ENCODE measurements at places on chromosomes 3 and 15.

- no peak for DNase-seq
These were observed 45.8 kb upstream of the SEC13 start for GRCh38 chr3:10366651-10367101.

- DNase-seq = peak; percentile 7
These were observed 787 bp upstream of the SLMAP start for GRCh38 chr3:57755368-57755675.

- no peak for DNase-seq
These were observed 152.5 kb downstream of the ADAMTS17 start for GRCh38 chr15:100189319-100189718.

GRCh38 chr15:100940767-100941379, 21.7 kb downstream of the LRRK1 start:
- no peak for DNase-seq

DNA sequence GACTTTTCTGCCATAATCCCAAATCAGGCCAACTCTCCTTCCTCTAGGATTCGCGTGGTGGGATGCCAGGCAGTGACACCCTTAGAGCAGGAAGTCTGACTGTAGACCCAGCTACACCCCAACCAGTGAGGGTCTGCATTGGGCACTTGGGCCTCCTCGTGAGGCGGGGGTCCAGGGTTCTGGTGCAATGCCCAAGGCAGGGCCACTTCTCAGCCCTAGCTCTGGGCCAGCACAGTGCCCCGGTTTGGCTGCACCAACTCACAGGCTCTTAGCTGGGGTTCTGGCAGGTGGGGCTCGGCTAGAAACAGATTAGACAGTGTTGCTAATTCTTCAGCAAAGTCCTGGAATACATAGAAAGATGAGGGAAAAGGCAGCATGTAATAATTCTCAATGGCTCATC, 12.7 kb downstream of the CDAN1 start:
- no peak for DNase-seq

DNA sequence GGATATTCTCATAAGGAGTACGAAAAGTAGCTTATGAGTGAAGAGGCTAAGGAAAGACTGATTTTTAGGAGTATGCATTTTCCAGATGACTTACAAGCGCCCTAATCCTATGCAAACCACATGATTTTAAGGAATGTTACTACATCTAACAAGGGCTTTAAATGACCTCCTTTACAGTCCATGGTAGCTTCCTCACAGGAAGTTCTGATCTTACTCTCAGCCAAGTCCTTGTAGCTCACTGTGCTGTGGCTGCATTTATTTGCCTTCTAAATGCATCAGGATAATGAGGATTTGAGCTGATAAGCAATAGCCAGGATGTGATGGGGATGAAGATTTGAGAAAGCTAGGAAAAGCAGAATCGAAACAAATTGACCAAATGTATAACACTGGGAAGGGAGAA, 896.0 kb downstream of the MCTP2 start:
- DNase-seq = no peak

GRCh38 chr3:100994809-100995208, 1.6 kb upstream of the ABI3BP start:
- DNase-seq = no peak

DNA sequence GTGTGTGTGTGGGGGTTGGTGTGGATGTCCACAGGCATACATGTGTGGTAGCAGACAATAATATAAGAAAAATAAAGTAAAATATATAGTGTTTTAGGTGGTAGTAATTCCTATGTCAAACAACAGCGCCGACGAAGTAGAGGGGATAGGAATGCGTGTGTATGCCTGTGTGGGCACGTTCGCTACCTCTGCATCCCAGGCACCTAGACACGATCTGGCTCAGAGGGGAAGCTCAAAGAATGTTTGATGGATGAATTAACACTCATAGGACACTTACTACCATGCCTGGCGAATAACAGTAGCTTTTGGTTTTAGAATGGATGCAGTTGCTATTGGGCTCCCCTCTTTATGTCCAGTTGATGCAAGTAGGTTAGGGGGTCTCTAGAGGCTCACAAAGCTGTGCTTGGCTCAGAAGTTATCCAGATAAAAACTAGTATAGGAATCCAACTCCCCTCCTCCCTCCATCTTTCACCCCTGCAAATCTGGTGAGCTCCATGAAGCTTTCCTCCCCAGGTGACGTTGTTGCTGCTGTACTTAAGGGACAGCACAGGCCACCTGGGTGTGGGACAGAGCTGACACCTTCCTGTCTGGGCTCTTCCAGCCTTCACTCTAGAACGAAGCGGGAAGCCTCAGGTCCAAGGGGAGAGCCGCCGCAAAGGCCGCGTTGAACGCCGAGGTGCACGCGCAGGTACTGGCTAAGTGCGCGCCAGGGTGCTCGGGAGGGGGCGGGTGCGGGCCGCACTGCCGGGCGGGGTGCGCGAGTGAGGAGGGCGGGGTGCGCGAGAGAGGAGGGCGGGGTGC, 192.6 kb upstream of the LYSMD4 start:
- peak; percentile 48 for DNase-seq

DNA sequence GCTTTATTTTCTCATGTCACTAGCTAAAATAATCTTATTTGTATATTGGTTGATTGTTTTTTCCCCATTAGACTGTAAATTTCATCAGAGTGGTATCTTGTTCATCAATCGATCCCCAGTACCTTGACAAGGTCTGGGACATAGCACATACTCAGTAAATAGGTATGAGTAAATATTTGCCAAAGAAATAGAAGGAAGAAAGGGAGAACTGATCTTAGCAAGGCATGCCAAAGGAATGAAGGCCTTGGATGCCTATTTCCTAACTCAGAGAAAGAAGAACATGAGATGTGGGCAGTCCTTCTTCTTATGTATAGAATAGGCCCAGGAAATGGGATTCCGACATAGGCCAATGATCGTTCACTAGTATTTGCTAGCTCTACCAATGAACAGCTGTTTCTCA, 54.7 kb downstream of the ISL2 start:
- DNase-seq = no peak

DNA sequence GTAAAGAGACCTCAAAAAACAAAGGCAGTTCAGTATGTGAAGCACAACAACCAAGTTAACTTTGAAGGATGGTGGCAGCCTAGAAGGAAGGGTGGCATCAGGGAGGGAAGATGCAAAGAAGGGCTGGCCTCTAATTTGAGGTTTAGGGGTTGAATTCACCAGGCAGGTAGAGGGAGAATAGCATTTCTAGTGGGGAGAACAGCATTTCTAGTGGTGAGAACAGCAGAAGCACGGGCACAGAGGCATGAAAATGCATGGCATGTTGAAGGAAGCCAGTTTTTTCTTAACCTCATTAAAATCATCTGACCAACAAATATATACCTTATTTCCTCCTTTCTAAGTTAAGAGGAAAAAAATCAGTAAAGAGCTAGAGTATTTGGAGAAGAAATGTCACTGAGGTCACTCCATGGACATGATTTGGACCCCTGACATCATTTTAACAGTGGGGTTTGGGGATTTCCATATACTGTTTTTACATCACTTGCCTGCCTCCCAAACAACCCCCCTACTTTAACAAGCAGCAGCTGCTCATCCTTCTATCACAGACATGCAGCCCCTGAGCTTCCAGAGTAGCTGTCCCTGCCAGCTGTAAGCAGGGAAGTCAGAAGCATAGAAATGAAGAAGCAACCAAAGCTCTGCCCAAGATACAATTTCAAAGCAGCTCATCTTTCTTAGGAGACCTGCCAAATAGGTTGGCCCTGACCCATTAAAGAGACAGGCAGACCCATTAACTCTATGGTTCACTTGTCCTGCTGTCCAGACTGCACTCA, 2.4 kb upstream of the POPDC2 start:
- no peak for DNase-seq

DNA sequence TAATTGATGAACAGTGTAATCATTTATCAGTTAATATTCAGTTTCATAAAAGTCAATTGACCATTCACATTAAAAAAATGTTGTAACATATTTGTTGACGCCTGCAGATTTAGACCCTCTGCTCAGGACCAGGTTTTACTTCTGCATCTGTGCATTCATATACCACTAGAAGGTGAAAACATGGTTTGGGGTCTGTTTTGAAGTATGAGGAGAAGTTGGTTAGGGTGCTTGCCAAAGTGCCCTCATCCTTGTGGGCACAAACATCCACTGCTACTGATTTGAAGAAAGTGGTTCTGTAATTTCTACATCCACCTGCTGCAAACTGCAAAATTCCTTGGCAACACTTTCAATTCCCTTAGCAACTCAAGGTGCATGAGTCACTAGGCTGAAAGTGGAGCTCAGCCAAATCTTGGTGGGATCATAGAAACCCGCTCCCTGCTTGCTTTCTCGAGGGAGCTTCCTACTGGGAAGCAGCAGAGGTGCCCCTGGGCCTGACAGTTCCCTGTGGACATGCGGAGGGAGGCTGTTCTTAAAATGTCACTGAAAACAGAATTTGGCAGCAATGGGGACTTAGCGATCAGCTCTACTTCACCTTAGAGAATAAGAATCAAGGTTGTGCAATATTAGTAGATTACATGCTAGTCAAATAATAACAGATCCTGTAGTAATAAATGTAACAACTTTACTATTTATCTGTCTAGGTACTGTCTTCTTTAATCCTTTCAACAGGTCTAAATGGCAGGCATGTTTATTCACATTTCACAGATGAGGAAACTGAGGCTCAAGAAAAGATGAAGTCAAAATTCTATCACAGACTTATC, 301.0 kb upstream of the TBL1XR1 start:
- no peak for DNase-seq

DNA sequence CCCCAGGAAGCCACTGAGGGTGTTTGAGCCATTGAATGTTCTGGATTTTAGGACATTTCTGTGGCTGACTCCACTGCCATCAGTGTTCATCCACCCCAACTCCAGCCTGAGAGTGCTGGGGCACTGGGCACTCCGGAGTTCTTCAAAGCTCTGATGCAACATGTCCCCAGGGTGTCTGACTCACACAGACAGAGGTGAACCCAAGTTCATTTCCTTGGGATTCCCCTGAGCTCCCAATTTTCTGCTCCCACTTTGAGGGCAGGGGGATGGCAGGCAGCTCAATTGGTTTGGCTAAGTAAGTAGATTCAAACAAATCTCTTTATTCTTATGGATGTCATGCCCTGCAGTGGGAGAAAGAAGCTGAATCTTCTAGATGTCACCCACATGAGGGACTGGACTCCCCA, 2.2 kb downstream of the STRA6 start:
- DNase-seq = no peak

- DNase-seq = no peak
These were observed 14.8 kb downstream of the VILL start for GRCh38 chr3:38005076-38006020.

DNA sequence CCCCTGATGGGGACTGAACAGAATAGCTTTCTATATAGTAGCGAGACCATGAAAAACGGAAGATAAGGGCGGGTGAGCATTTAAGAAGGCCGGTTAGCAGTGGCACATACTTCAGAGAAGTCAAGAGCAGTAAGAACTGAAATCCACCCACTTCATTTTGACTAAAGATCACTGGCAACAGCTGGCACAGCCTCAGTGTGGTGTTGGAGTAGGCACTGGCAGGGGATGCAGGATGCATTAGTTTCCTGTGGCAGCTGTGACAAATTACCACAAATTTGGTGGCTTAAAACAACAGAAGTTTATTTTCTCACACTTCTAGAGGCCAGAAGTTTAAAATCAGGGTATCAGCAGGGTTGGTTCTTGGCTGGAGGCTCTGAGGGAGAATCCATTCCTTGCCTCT, 176.5 kb downstream of the ADAMTSL3 start:
- no peak for DNase-seq

- no peak for DNase-seq
These were observed 677.4 kb downstream of the ZNF385D start for GRCh38 chr3:21073561-21073960.

DNA sequence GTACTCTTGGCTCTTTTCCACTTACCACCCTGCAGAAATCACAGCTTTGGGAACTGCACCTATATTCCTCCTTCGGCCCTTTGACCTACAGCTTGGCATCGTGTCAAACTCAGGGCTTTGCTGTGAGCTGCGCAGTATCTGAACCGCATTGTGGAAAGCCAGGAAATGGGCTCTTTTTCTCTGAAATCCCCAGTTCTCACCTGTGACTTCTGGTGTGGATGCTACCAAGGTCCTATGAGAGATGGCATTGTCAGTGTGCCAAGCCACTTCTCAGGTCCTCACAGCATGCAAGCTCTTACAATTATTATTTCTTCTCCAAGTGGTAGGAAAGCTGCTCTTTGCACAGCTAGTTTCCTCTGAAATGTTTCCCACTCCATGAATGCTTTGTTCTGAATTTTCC, 450.6 kb upstream of the TBL1XR1 start:
- peak; percentile 33 for DNase-seq

DNA sequence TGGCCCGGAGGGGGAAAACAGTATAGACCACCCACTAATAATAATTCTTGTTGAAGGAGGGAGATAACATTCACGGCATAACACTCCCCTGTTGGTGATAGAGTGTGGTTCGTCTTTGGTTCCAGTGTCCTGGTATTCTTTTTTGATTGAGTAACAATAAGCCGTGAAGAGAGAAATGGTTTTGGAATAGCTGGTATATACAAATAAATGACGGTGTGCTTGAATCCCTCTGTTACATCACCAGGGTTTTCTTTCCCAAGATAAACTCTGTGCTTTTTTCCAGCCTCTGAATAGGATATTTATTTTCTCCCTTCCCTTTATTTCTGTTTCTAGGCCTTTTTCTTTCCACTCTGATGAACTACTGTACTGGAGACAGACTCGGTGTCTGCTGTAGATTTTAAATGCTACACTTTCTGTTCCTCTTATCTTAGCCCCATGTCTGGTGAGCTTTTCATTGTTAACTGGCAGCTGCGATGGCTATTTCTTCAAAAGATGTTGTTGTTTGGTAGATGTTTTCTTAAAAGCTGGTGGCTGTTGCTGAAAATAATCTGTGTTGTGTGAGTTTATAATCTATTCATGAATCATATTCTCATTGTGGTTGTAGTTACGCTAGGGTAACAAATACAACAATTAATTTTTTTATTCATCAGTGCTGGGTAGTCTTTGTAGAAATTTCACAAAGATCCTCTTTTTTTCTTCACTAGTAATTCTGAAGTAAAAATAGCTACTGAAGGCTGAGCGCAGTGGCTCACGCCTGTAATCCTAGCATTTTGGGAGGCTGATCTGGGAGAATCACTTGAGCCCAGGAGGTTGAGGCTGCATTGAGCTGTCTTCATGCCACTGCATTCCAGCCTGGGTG, 15.5 kb upstream of the SCAANT1 start:
- DNase-seq = no peak

GRCh38 chr15:82999905-83000671, 11.4 kb downstream of the C15orf40 start:
- DNase-seq = peak; percentile 35

- no peak for DNase-seq
These were observed 3.9 kb downstream of the THBS1 start for GRCh38 chr15:39584662-39585388.

- no peak for DNase-seq
These were observed 28.8 kb downstream of the APBA2 start for GRCh38 chr15:28914483-28915023.

DNA sequence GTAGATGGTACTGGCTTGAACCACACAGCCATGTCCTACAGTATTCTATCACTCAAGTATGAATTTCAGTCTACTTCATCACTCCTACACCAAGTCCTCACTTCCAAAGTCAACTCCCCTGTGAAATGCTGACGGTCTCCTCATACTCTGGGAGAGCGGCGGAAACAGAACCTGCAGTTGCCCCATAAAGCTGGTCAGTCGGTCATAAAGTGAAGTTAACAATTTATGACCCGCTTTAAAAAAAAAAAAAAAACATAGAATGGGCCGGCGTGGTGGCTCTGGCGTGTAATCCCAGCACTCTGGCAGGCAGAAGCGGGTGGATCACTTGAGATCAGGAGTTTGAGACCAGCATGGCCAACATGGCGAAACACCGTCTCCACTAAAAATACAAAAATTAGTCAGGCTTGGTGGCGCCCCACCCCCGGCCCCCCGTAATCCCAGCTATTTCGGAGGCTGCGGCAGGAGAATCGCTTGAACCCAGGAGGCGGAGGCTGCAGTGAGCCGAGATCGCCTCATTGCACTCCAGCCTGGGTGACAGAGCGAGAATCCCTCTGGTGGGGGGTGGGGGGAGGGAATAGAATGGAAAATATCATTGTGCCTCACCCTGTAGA, 2.1 kb downstream of the TRANK1 start:
- DNase-seq = no peak
